ENCODE measurements at places on chromosomes 2 and 18. TPM values are rescaled to one million over a fixed set of nuclear protein-coding genes. Genes with fewer than 3 reads are reported as not detected.

DNA sequence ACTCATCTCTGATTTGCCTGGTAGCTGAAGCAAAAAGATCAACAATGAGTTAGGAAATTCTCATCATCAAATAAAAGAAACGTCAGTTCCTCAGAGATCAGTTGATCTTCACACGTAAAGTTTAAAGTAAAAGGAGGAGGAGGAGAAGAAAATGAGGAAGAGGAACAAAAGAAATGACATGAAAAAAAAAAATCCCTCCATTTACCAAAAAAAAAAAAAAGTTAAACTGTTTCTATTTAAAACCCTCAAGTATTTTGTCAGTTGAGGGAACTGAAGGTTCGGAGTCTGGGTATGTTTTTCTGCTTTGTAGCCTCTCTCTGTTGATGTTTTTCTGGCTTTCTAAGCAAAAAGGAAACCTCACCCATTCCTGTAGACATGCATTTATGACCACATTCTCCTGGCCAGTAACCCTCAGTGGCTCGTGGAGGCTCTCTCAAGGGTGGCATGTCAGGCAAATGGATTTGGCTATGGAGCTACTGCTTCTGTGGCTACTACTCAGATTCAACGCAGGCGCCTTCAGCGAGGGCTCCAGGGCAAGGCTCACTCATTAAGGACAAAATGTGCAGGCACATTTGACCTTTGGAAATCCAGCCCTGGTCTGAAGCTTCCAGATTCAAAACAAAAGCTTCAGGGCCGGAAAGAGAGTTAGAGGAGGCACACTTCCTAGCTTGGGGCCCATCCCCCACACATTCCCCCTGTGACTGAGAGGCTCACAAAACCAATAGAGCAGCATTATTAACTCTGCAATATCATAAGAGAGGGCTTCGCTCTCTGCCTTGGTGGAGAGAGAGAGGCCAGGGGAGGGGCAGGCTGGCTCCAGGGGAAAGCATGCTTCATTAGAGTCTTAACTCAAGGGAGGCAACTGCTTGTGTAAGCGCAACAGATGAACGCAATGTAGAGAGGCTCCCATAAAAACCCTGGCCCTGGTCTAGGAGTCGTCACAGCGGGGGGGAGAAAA, 22.3 kb downstream of the KLF7 start:
- DNase-seq: peak; percentile 47
- H3K4me1 ChIP-seq: peaks cover 50% of the 10 kb centered on the region
- peak overlapping the region; percentile 38 for H3K4me3 ChIP-seq
- H3K36me3 ChIP-seq: peaks cover under 1% of the 10 kb centered on the region
- peak overlapping the region; percentile 81 for H3K27ac ChIP-seq

GRCh38 chr2:135893374-135893794, 17.1 kb upstream of the MCM6 start:
- no peak overlapping the region for H3K27ac ChIP-seq
- H3K4me1 ChIP-seq: no peaks in the 10 kb centered on the region
- no peak for DNase-seq
- H3K27me3 ChIP-seq: no peaks in the 10 kb centered on the region

GRCh38 chr2:219726916-219727315, 99.5 kb downstream of the SLC4A3 start:
- no peaks in the 10 kb centered on the region for H3K36me3 ChIP-seq
- peaks cover 7% of the 10 kb centered on the region for H3K4me1 ChIP-seq
- H3K27me3 ChIP-seq: no peaks in the 10 kb centered on the region
- DNase-seq: no peak

DNA sequence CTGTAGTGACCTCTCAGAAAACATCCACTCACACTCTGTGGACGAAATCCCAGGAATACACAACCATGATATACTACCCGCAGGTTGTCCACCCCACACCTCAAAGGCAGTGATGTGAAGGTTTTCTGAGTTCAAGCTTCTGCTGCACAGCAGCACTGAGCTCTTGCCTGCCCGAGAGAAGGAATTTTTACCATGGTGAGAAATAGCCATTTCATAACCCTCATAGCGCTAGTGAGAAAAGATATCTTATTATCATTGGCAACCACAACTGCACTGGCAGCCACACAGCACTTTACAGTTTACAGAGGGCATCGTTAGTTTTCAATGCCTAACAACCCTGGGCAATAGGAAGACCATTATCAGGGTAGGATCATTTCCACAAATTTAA, 36.9 kb downstream of the NAPG start:
- no peak for DNase-seq
- H3K27ac ChIP-seq: no peak overlapping the region
- no peaks in the 10 kb centered on the region for H3K27me3 ChIP-seq

- no peak overlapping the region for H3K4me3 ChIP-seq
- peak overlapping the region; percentile 94 for H3K27ac ChIP-seq
- H3K36me3 ChIP-seq: no peaks in the 10 kb centered on the region
- H3K27me3 ChIP-seq: no peaks in the 10 kb centered on the region
- no peak for DNase-seq
- H3K4me1 ChIP-seq: no peaks in the 10 kb centered on the region
Measured at GRCh38 chr18:78732273-78733210, 247.1 kb upstream of the SALL3 start.

SGO2 gene
- 33.5 TPM for total RNA-seq

DNA sequence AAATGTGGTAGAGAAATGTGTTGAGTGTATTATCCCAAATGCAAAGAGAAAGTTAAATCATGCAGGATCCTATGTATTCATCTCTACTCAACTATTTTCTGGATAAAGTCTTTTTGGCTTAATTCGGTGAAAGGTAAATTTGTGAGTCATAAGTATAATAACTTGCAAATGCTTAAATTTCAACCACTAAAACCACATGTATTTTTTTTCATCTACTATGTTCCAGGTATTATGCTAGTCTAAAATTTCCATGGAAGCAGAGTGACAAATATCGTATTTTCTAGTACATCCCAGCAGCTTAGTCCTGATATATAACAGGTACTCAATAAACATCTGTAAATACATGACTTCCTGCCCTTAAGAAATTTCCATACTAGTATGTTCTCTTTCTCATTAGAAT, 6.2 kb downstream of the ALS2 start:
- H3K4me3 ChIP-seq: no peak overlapping the region
- H3K27ac ChIP-seq: no peak overlapping the region
- no peaks in the 10 kb centered on the region for H3K27me3 ChIP-seq

- no peak overlapping the region for H3K27ac ChIP-seq
- DNase-seq: no peak
- no peaks in the 10 kb centered on the region for H3K27me3 ChIP-seq
- H3K4me1 ChIP-seq: peaks cover 20% of the 10 kb centered on the region
- H3K4me3 ChIP-seq: no peak overlapping the region
Measured at GRCh38 chr2:143582046-143582747, 453.0 kb downstream of the ARHGAP15 start.

EFEMP1 gene
- 4.1 TPM for total RNA-seq

GRCh38 chr2:239800785-239801386, 224.3 kb downstream of the NDUFA10 start:
- DNase-seq: no peak
- peaks cover 22% of the 10 kb centered on the region for H3K4me1 ChIP-seq
- no peaks in the 10 kb centered on the region for H3K36me3 ChIP-seq
- no peak overlapping the region for H3K4me3 ChIP-seq
- H3K27me3 ChIP-seq: peaks cover 3% of the 10 kb centered on the region

DNA sequence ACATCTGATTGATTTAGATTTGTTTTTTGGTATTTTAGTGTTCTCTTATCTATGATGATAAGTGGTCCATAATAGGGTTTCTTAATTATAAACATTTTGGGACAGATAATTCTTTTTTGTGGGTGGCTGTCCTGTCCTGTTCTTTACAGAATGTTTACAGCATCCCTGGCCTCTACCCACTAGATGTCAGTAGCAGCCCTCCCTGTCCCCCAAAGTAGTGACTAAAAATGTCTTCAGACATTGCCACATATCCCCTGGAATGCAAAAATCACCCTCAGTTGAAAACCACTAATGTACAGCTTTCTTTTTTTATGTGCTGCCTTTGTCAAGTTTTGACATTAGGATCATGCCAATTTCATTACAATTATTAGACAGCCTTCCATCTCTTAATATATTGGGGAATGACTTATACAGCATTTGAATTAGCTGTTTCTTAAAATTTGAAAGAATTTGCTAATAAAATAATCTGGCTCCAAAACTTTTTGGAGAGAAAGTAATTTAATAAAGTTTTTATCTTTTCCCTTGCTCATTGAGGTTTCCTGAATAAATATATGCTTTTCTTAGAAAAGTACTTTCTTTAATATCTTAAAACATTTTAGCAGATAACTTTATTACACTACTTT, 19.5 kb downstream of the WIPF1 start:
- DNase-seq: no peak
- no peaks in the 10 kb centered on the region for H3K27me3 ChIP-seq
- H3K4me3 ChIP-seq: no peak overlapping the region
- peaks cover 4% of the 10 kb centered on the region for H3K4me1 ChIP-seq

ITM2C gene
- total RNA-seq: 106 TPM

All from neural crest cell (in vitro differentiated cells).